ENCODE measurements at places on chromosomes 2 and 18.

DNA sequence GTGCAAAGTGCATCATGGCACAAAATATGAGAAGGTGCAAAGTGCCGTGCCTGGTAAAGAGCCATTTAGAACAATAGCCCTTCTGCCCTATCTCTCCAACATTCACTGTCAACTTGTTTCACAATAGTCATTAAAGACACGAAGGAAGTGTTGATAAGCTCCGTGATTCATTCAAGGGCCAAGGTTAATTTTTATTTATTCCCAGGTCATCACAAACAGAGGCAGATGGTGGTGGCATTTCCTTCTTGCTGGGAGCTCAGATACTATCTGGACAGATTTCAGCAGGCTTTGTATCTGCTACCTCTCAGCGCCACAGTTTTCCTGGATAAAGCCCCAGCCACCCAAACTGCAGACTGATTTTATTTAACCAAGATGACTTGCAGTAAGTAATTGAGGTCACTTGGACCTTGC, 309.3 kb downstream of the ZNF521 start:
- DNase-seq, result no peak

GRCh38 chr2:99651930-99652670, 162.3 kb upstream of the REV1 start:
- DNase-seq, result no peak

GRCh38 chr2:157592948-157593347, 35.7 kb downstream of the ACVR1C start:
- DNase-seq, result no peak

DNA sequence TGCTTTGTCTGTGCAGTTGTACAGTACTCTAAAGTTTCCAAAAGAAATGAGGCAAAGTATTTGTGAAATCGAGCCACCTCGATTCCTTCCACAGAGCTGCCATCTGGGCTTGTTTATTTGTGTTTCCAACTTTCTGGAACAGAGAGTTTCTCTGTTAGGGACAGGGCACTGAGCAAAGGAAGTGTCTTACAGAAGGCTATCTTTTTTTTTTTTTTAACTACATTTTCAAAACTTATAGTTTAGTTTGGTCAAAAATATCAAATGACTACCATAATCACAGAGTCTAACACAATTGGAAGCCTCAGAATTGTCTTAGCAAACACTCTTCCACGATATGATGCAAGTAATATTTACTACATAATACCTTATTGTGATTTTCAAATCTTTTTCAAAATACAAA, 796 bp downstream of the RFTN2 start:
- no peak for DNase-seq

DNA sequence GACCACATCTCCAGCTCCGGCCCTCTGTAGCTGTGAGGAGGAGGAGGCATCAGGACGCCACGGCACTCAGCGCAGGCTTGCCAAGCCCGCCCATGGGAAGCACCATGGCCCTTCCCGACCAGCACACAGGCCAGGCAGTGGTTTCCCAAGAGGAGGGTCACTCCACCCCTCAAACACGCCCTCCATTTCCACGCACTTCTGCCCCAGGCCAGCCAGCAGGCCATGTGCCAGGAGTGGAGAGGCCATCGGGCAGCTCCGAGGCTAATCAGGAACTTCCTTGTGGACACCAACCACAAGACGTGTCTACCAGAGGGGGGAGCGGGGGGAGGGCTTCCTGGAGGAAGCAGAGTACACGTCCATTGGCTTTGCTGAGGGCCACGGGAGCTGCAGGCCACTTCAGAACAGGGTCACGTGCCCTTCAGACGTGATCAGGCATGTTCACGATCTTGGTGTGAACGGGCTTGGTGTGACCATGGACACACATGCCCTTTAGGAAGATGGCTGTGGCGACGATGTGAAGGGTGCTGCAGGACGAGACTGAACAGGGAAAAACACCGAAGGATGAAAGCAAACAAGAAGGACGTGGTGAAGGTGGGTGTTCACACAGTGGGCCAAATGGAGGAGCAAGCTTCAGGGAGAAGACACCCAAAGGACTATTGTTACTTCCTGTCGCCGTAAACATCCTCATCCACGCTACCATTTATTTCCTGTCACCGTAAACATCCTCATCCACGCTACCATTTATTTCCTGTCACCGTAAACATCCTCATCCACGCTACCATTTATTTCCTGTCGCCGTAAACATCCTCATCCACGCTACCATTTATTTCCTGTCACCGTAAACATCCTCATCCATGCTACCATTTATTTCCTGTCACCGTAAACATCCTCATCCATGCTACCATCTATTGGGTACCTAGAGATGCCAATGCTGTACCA, 6.5 kb upstream of the MTERF4 start:
- DNase-seq, result no peak
